ENCODE measurements at places on chromosomes 2 and 18.

- no peak for DNase-seq
Observed at GRCh38 chr2:84846741-84847142, 34.1 kb downstream of the TRABD2A start.

- DNase-seq = no peak
Observed at GRCh38 chr2:98898423-98898841, 37.6 kb downstream of the CRACDL start.

DNA sequence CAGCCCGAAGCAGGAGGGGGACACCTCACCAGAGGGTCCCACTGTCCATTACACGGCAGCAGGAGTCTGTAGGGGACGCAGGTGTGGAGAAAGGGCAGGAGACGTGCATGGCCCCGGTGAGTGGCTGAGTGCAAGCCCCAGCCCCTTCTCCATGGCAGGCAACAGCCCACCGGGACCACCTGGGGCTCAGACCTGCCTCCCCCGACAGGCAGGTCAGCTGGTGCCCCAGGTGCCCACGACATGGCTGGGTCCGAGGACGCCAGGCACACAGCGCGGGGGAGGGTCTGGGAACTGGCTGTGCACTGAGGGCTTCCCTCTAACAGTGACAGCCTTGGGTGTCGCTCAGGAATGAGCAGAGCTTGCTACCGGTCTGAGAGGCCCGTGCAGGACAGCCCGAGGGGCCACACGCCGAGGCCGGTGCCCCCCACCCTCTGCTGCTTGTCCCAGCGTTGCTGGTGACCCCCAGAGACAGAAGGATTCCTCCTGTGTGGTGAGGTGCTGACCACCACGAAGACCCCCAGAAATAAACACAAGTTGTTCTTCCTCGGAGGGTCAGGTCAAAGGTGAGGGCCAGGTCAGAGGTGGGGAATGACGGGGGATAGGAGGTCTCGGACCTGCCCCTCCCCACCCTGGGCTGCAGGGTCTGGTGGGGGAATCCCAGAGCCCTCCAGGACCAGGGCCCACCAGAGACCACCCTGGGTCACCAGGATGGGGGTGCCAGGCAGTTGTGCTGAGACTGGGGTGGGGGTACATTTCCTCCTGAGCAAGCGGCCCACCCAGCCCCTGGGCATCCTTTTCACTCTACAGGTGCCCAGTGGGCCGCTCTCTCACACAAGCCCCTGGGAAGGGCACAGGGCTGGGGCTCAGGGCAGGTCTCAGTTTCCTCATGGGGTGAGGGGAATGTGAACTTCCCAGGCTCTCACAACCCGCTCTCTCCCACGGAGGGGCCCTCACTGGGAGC, 50.6 kb downstream of the SLC66A2 start:
- DNase-seq = no peak

GRCh38 chr2:240597054-240597418, 10.5 kb downstream of the CAPN10 start:
- DNase-seq = no peak

- peak; percentile 84 for DNase-seq
Observed at GRCh38 chr18:55406451-55406991, 181.5 kb downstream of the TCF4 start.

DNA sequence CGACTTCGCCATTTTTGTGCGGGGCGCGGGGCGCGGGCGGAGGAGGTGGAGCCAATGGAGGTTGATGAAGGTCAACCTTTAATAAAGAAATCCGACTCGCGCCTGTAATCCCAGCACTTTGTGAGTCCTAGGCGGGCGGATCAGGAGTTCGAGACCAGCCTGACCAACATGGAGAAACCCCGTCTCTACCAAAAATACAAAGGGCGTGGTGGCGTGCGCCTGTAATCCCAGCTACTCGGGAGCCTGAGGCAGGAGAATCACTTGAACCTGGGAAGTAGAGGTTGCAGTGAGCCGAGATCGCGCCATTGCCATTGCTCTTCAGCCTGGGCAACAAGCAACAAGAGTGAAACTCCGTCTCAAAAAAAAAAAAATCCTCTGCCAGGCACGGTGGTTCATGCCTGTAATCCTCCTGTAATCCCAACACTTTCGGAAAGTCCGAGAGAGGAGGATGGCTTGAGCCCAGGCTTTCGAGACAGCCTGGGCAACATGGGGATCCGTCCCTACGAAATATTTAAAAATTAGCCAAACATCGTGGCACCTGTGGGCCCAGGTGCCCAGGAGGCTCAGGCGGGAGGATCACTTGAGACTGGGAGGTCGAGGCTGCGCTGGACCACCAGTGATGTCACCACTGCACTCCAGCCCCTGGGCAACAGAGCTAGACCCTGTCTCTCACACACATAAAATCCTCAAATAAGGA, 493 bp upstream of the PREB start:
- DNase-seq = no peak
